Activated naive CD8-positive, alpha-beta T cell treated with anti-CD3 and anti-CD28 coated beads, Interleukin-2, amount 50 U/mL, for 24 hours (primary cell): ENCODE measurements at places on chromosomes 1 and 21.

DNA sequence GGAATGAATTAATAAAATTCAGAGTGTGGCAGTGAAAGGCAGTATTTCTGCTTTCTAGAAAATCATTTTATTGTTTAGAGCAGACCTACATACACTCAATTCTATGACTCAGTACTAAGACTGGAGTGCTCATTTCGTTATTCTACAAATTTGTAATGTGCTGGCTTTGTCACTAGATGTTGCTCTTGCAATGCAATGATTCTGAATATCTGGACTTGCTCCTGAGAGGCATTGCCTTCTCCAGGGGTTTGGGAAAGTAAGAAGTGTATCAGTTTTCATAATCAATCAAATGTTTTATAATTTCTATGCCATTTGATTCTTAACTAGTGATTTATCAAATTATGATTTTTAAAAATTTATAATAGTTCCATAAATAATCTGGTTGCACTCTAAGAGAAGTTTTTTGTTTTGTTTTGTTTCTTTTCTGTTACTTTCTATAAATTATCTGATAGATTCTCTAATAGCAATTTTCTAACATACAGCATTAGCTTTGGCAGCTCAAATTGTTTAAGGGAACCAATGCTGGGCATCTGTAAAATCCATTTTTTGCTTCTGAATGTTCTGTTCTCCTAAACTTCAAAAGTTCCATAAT lies 280.5 kb upstream of the SGIP1 start:
- no peak overlapping the region for H3K27ac ChIP-seq
- no peak for DNase-seq
- no peaks in the 10 kb centered on the region for H3K27me3 ChIP-seq
- H3K4me3 ChIP-seq: no peak overlapping the region

DNA sequence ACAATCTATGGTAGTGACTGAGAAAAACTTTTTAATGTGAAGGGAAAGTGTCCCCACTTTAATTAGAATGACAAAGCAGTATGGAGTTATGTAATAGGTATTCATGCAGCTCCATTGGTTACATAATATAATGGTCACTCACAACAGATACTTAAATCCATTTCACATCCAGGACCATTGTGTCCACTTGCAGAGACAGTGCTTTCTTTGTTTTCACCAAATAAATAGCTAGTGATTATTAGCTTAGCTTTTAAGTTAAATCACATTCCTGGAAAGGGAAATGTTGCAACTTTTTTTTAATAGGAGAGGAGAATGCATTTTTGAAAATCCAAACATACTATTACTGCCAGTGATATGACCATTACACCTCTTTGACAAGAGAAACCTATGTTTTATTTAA lies 22.9 kb downstream of the RGL1 start:
- H3K4me3 ChIP-seq: no peak overlapping the region
- no peak overlapping the region for H3K27ac ChIP-seq
- H3K36me3 ChIP-seq: no peaks in the 10 kb centered on the region
- H3K27me3 ChIP-seq: no peaks in the 10 kb centered on the region
- no peaks in the 10 kb centered on the region for H3K4me1 ChIP-seq
- no peak for DNase-seq

DNA sequence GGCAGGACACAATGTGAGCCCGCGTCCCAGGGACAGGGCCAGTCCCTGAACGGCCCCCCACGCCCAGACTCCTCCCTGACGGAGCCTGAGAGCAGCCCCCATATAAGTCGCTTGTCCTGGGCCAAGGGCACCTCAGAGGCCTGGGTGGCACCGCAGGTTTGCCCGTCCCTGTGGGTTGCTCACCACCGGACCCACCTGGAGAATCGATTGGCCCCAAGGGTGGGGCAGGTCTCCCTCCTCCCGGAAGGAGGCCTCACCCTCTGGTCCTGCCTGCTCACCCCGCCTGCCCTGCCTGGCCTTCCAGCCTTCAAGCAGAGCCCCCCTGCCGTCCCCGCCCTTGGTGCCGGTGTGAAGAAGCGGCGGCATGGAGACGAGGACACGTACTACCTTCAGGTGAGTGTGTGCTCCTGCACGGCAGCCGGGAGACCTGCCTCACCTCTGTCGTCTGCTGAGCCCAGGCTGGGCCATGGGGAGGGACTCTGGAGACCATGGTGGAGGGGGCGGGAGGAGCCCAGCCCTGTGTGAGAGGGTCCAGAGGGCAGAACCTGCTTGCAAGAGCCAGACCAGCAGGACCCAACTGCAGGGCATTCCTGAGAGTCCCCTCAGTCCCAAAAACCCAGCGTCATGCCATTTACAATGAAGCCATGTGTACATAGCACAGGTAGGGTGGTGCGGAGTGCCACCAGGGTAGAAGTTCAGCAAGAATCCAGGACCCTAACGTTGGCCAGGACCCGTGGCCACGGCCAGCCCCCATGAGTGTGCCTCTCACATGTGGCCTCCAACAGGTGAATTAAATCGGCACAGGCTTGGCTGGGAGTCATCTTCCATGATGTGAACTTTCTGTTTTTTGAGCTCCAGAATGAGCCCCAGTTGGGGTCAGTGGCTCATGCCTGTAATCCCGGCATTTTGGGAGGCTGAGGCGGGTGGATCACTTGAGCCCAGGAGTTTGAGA lies 24.1 kb upstream of the CCDC27 start:
- DNase-seq: no peak
- H3K4me3 ChIP-seq: no peak overlapping the region
- H3K27ac ChIP-seq: no peak overlapping the region

- H3K36me3 ChIP-seq: no peaks in the 10 kb centered on the region
- DNase-seq: no peak
- H3K27ac ChIP-seq: no peak overlapping the region
- H3K27me3 ChIP-seq: no peaks in the 10 kb centered on the region
- peaks cover 3% of the 10 kb centered on the region for H3K4me1 ChIP-seq
- no peak overlapping the region for H3K4me3 ChIP-seq
These were observed 86.5 kb downstream of the PSMG1 start for GRCh38 chr21:39096754-39097153.

GRCh38 chr1:181094416-181095212 lies 6.1 kb downstream of the IER5 start:
- H3K4me3 ChIP-seq: no peak overlapping the region
- no peak overlapping the region for H3K27ac ChIP-seq
- DNase-seq: no peak
- H3K4me1 ChIP-seq: peaks cover 71% of the 10 kb centered on the region
- H3K36me3 ChIP-seq: peaks cover 56% of the 10 kb centered on the region

- H3K27ac ChIP-seq: no peak overlapping the region
- peaks cover 12% of the 10 kb centered on the region for H3K27me3 ChIP-seq
These were observed 5.0 kb downstream of the JMJD4 start for GRCh38 chr1:227729881-227730629.

GRCh38 chr1:162910161-162910560 lies 49.2 kb upstream of the CCDC190 start:
- no peaks in the 10 kb centered on the region for H3K4me1 ChIP-seq
- no peak overlapping the region for H3K4me3 ChIP-seq
- no peak overlapping the region for H3K27ac ChIP-seq
- no peak for DNase-seq
- peaks cover 1% of the 10 kb centered on the region for H3K36me3 ChIP-seq

GRCh38 chr21:43341378-43342161 lies 85.4 kb downstream of the SIK1 start:
- no peak for DNase-seq
- H3K27me3 ChIP-seq: peaks cover 3% of the 10 kb centered on the region
- peaks cover 2% of the 10 kb centered on the region for H3K36me3 ChIP-seq
- no peak overlapping the region for H3K4me3 ChIP-seq

GRCh38 chr1:196259316-196259715 lies 348.9 kb downstream of the KCNT2 start:
- no peaks in the 10 kb centered on the region for H3K36me3 ChIP-seq
- H3K27me3 ChIP-seq: no peaks in the 10 kb centered on the region
- H3K4me3 ChIP-seq: no peak overlapping the region
- H3K27ac ChIP-seq: no peak overlapping the region
- no peaks in the 10 kb centered on the region for H3K4me1 ChIP-seq
